Left ventricle myocardium inferior (tissue), 1 donor: ENCODE measurements at places on chromosomes 1 and 21.

DNA sequence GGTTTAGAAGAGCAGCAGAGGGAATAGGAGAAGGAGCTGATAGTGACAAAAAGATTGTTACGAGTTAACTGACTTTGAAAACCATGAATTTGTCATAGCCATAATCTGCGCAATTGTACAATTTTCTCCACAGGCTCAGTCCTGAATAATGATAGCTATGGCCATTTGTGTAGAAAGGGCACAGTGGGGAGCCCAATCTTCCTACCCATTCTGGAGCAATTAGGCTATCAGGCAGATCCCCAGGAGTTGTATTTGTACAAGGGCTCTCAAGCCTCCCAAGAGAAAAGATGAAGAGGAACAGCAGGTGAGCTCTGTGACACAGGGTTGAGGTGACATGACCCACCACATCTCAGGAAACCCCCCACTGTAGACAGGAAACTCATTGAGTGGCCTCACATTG lies 42.1 kb upstream of the SAMD13 start:
- DNase-seq = no peak

GRCh38 chr1:37474697-37475379 lies 458 bp downstream of the ZC3H12A start:
- DNase-seq = no peak

- DNase-seq = no peak
Observed at GRCh38 chr1:2516124-2516523, 10.3 kb downstream of the PANK4 start.

- no peak for DNase-seq
Observed at GRCh38 chr1:16168622-16169360, 12.9 kb upstream of the EPHA2 start.

DNA sequence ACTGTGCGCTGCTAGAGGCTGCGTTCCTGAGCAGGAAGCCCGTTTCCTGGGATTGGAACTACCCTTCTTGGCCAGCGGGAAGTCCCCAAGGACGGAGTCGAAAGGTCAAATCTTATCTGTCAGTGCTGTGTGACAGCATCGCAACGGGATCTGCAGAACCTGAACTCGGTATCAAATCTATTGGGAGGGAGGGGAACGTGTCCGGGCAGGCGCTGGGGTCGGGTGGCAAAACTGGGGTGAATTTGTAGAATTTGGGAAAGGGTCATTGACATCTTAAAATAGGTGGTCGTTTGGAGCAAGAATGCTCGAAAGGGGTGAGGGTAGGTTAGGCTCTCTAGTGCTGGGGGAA lies 725 bp upstream of the ARPC5 start:
- no peak for DNase-seq

DNA sequence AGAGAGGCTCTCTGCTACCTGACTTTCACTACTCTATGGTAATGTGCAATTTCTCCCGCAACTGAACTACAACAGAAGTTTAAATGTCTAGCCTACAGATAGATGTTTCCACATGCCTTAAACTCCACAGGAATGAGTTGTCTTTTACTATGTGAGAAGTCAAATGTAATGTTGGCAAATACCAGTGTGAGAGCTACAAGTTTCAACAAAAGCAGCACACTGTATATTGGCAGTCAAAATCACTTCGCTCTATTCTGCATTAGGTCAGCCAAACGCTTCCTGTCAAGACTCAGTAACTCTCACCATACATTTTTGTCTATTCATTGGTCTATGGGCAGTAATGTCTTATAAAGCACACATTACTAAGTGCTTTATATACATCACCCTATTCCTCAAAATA lies 41.9 kb downstream of the LUZP1 start:
- DNase-seq = no peak

GRCh38 chr1:73331726-73332125 lies 866.2 kb downstream of the LRRIQ3 start:
- DNase-seq = no peak

- no peak for DNase-seq
Observed at GRCh38 chr1:243483071-243483771, 227.4 kb downstream of the SDCCAG8 start.

GRCh38 chr21:39050841-39051587 lies 132.2 kb downstream of the PSMG1 start:
- DNase-seq = no peak

DNA sequence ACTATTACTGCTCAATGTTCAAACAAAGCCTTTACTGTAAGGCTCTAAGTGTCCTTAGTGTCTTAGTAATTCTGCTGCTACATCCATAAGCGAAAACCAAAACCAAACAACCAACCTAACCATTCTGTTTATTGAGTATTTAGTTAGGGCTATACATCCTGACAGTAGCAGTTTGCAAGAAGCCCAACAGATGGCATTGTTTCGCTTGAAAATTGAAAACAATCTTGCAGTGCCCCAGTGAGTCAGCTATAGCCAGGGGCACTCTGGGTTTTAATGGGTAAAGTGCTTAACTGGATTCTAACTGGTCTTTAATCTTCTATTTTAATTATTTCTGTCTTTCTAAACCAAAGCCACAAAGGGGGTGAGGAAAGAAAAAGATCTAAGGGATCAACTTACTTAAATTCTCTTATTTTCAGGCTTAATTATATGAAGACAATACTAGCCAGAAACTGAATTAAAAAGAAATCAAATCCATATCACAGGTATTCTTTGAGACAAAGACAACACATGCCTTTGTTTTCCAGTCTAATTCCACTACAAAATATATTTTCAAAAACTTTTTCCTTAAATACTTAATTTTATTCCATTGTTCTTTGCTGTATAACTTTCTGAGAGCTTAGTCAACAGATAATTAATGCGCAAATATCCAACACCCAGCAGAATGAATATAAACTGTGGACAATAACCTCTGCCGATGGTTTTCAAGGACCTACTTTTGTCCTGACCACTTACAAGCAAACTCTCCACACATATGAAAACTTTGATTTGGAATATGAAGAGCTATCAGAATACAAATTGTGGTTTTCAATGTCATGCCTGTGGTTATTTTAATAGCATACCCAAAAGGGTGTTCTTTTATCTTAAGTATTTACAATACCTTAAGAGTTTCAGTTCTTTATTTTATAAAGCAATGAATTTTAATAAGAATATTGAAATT lies 15.2 kb downstream of the POGZ start:
- DNase-seq = no peak

DNA sequence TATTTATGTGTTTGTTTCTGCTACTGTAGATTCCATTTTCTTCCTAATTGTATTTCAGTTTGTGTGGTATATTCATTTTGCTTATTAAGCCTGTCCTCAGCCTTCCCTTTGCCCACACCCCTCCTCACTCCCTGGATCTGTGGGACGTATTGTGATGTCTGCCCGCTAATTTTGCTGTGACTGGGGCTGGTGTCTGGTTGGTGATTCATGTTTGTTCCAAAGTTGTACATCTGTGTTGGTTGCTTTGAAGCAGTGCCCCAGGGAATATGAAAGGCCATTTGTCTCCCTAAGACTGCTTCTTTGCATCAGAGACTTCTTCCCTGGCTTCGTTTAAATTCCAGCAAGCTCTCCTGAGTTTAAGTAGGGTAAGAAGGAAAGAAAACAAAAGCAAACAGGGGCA lies 289.5 kb upstream of the SGIP1 start:
- no peak for DNase-seq

DNA sequence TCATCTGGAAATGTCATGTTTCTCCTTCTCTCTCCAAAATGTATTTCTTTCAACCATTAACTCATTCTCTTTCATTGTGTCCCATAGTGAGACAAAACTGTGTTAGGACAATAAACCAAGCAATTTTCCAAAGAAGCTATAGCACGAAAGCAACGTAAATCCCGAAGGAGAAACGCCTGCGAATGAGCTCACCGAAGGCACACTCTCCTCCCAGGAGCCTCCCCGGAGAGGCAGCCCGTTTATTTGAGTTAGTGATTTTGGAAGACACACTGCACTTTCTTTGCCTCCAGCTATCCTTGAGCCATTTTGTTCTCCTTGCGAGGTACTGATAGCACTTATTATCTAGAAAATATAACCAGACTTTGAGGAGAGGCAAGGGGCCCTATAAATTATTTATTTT lies 41.2 kb downstream of the RSPH1 start:
- DNase-seq = no peak

- DNase-seq = no peak
Observed at GRCh38 chr1:45348966-45349677, 8.9 kb upstream of the MUTYH start.

GRCh38 chr1:9296850-9297249 lies 4.2 kb downstream of the SPSB1 start:
- no peak for DNase-seq

DNA sequence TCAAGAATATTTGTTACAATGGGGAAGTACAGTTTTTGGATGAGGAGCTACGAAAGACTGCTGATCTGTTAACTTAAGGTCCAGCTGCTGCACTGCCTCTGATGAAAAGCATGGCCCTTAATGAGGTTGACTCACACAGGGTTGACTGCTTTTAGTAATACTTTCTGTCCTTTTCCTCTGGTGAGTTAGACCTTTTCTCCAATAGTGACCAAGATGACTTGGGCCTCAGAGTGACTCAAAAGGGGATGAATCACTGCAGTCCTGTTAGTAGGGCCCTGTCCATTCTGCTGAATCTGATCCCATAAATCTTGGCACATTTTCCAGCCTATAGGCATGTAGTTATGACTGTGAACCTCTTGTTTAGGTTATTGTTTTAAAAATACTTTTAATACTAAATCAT lies 2.7 kb downstream of the DISP1 start:
- no peak for DNase-seq

- no peak for DNase-seq
Observed at GRCh38 chr1:17232759-17233661, 15.9 kb upstream of the PADI3 start.

DNA sequence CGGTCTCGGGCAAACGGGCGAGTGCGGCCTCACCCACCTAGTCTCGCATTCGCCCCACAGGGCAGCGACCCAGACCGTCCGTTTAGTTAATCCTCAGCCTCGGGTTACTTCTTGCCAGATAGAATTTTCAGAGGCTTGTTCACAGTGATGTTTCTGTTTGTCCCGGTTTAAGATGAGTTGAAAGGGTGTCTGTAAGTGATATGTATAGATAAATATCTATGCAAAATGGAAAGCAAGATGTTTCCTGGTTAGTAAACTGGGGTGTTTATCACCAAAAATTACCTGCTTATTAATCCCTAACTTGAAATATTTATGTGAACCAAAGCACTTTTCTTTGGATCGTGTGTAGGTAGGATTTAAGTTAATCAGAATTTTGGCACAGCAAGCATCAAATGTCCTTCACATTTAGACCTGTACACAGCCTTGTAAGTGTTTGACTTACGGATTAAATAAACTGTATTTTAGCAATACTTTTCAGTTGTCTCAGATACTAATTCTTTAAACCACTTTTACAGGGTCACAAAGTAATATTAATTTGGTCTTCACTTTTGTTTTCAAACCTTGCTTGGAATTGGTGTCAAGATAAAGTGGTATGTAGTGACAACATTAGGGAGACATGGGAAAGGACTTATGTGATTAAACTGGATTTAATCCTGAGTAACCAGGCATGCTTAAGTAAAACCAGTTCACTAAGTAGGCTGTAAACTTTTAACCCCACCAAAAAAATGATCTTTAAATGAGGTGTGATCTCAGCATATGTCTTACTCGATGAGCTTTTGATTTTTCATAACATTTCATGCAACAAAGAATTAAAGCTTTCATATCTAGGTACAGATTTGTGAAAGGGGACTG lies 914 bp downstream of the ZNF326 start:
- no peak for DNase-seq

DNA sequence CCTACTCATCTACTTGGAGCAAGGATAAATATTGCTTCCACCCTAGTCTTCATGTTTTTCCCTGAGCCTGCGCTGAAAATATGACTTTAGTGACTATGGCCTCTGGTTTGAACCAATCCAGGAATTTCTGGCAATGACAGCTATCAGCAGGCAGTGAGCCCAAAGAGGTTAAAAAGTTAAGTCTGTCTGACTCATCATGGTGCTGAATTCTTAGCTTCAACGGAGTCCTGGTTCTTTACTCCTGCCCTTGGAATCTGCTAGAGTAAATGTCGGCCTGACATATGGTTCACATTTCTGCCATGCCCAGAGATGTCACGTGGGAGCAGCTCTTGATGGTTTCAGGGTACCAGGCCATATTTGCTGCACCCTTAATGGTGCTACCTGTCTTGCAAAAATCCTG lies 351.6 kb upstream of the PLXNA2 start:
- DNase-seq = no peak

DNA sequence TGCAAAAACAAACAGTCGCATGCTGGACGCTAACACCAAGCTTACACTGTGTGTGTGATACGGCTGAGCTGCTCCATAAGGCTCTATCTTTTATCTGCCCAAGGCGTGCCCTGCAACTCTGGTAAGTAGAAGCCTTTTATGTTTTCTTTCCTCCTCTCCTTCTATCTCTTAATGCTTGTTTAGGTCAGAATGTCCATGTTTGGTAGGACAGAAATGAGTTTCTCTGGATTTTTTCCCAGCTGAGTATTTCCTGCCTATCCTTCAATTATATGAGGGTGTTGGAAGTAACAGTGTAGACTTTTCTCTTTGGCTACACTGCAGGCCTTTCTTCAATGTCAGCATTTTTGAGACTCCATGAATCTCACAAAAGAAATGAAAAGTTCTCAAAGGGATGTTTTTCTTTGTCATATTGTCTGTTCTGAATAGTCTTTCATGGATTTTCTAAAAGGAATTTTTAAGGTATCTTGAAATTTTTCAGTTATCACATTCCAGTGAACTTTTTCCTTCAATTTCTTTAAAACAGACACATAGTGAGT lies 124.2 kb downstream of the MACF1 start:
- no peak for DNase-seq

GRCh38 chr1:184324972-184325371 lies 61.9 kb upstream of the C1orf21 start:
- DNase-seq = no peak

GRCh38 chr1:68460935-68461334 lies 11.2 kb upstream of the RPE65 start:
- no peak for DNase-seq

- no peak for DNase-seq
Observed at GRCh38 chr1:117178756-117179155, 32.0 kb downstream of the VTCN1 start.

GRCh38 chr21:14697769-14698168 lies 151.7 kb upstream of the SAMSN1 start:
- DNase-seq = no peak

DNA sequence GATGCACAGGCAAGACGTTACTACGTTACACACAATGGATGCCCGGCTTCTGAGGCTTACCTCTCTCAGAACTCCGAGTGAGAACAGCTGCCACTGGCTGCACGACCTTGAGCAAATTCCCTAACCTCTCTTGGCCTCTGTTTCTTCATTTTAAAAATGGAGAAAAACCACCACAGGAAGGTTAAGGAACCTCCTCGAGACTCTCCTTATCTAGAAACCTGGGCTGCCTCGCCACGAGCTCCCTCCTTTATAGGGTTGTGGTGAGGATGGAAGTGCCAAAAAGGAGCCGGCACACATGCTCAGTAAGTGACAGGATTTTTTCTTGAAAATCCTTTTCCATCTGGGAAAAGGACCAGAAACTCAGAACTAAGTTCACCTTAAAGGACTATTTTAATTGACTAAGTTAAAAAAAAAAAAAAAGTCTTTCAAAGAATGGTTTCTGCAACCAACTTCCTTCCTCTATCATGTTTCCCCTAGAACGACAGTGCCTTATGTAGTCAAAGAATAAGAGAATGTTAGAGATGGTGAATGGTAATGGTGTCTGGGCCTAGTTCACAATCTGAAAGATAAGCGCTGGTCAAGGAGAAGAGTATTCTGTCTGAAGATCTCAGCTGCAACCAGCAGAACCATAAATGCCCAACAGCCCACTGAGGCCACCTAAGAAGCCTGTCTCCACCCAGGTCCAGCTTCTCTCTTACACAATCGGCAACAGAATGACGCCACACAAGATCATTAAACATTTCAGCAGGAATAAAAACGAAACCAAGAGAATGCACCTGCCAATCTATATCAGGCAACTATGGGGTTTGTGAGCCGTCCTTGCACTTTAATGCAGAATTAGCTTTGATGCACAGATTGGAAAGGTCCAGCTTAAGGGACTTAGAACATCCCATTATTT lies 64.9 kb downstream of the SLC45A1 start:
- no peak for DNase-seq
